ENCODE measurements at places on chromosomes 11 and 22. TPM values are rescaled to one million over a fixed set of nuclear protein-coding genes. Genes with fewer than 3 reads are reported as not detected.

Gene CATSPER1
- total RNA-seq: 0.43 TPM

Gene SART1
- 25.5 TPM for total RNA-seq

Gene ENTHD1
- not detected for total RNA-seq

Gene RTN3
- 70.0 TPM for total RNA-seq

Gene OR52E8
- not detected for total RNA-seq

Gene OMP
- 1.6 TPM for total RNA-seq

Gene MUC5AC
- not detected for total RNA-seq

DNA sequence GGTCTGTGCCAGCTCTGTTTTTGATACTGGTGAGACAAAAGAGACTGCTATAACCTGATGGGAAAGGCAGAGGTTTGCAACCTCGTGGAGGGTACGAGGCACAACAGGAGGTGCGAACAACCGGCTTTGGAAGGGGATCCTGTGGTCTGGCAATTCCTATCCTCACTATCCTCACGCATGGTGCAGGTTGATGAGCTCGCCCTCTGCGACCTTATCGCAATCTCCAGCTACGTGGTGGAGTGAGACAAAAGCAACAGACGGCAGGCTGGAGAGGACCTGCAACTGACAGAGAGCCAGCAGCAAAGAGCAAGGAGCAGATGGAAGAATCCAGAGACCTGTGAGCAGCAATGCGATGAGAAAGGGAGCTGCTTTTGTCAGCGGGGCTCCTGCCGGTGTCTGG, 47.3 kb upstream of the TSKU start:
- DNase-seq: no peak

DNA sequence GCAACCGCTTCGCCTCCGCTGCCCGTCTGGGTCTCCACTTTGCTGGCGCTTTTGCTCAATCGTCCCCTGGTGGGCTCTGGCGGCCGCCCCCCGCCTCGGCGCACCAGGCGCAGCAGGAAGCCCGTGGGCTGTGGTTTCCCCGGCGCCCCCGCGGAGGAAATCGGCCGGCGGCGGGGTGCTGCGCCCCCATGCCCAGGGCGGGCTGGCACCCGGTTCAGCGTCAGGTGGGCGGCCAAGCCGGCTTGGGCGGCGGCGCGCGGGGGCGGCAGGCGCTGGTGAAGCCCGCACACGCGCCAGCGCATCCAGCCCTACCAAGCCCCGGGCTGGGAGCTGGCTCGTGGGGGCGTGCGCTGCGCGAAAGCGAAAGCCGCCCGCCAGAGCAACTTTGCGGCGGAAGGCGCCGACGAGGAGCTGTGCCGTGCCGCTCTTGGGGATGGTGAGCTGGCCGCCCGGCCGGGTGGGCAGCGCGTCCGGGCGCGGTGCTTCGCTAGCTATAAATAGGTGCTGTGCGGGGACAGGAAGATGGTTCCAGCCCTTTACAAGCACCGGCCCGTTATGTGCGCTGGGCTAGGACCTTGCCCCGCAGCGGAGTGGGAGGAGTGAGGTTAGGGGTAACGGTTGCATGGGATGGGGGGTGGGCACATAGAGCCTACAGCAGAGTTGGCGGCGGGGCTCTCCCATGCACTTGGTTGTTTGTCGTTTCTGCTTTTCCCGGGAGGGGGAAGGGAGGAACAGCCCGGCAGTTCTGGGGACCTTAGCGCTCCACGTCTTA, 25.0 kb upstream of the SUSD2 start:
- peak; percentile 62 for DNase-seq

GRCh38 chr11:4125141-4125540, 30.5 kb downstream of the RRM1 start:
- DNase-seq: peak; percentile 15

GRCh38 chr11:6640985-6641701, 14.5 kb downstream of the DCHS1 start:
- DNase-seq: no peak

- DNase-seq: no peak
These were observed 2.9 kb downstream of the MUC2 start for GRCh38 chr11:1077417-1078119.

GRCh38 chr11:70462818-70463477, 64.6 kb downstream of the CTTN start:
- no peak for DNase-seq

- no peak for DNase-seq
These were observed 37.8 kb downstream of the TBC1D22A start for GRCh38 chr22:46800102-46800857.

GRCh38 chr11:36278531-36279282, 10.5 kb downstream of the COMMD9 start:
- no peak for DNase-seq

- DNase-seq: peak; percentile 68
These were observed at the start of gene SLC37A2 for GRCh38 chr11:125062931-125063428. SLC37A2 (plus strand) TSS chr11:125063305; CDS start chr11:125063368, 63 bp downstream.

- peak; percentile 83 for DNase-seq
These were observed 224.1 kb downstream of the CADM1 start for GRCh38 chr11:115279813-115280761.

DNA sequence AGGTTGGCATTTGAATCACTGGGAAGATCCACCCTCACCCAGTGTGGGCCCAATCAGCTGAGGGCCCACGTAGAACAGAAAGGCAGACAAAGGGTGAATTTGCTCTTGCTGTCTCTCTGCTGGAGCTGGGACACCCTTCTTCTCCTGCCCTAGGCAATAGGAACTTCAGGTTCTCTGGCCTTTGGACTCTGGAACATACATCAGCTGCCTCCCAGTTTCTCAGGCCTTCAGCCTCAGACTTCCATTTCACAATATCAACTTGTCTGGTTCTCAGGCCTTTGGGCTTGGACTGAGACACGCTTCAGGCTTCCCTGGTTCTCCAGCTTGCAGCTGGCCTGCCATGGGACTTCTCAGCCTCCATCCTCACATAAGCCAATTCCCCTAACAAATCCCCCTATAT, 14.7 kb upstream of the ASRGL1 start:
- DNase-seq: no peak

DNA sequence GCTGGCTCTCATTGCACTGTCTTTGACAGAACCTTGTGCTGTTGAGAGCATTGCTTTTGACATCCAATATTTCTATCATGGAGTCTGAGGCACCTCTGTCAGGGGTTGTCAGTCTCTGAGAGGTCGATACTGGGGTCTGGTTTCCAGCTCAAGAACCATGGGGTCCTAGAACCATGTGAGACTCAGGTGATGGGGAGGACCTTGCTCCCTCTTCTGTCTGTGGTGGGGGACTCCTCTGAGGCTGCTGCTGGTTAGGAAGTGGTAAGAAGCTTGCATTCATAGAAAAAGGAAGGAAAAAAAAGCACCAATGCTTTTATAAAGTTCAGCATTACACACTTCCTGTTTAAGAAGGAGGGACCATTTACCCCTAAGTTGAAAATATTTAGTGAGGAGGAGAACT, 91.8 kb upstream of the CD44 start:
- no peak for DNase-seq

- no peak for DNase-seq
These were observed 769.6 kb downstream of the NTM start for GRCh38 chr11:132140056-132140455.

- DNase-seq: peak; percentile 56
These were observed 18.7 kb upstream of the JHY start for GRCh38 chr11:122863704-122864326.

DNA sequence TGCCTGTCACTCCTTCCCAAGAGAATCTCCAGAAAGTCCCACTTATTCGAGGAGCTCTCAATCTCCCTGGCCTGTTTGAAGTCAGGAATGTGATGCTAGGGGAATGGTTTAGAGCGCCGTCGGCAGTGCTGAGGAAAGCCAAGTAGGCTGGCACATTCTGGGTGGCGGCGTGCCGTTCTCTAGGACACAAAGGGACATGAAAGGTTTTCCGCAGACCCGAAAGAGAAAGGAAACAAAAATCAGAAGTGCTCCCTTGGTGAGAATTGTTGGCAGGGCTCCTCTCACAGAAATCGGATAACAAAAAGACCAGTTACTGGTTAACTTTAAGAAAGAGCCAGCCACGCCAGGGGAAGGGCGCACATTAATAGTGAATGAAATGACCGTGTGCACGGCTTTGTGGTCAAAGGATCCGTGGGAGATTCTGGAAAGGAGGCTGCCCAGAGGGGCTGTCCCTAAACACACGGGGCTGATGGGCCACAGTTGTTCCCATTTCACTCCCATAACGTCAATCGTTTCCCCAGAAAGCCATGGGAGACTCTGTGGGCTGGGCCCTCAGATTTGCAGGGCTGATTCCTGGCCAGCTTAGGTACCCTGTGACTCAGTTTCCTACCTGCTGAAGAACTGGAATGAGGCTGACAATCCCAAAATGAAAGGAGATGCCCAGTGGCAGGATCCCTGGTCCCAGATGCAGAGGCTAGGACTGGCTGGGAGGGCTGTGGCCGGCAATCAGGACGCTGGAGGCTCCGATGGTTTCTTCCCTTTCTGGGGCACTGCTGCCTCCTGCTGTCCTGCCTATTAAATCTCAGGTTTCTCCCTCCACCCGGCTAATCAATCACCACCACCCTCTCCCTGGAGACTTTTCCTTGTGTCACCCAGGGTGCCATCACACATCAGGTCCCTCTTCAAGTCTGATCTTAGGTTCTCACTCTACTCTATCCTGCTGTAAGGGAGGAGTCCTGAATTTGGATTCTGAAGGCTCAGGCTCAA, 82.3 kb downstream of the RCN1 start:
- peak; percentile 63 for DNase-seq

GRCh38 chr11:131907371-131907770, 537.0 kb downstream of the NTM start:
- DNase-seq: no peak

All from fibroblast of villous mesenchyme (primary cell).